ENCODE measurements at places on chromosomes 3 and 15. TPM values are rescaled to one million over a fixed set of nuclear protein-coding genes. Genes with fewer than 3 reads are reported as not detected.

Gene ST8SIA2
- not detected for total RNA-seq

Gene GREM1
- total RNA-seq = 3.3 TPM

Gene AHSG
- not detected for total RNA-seq

Gene GOLGA6B
- total RNA-seq = not detected
